ENCODE measurements at places on chromosomes 2 and 18.

DNA sequence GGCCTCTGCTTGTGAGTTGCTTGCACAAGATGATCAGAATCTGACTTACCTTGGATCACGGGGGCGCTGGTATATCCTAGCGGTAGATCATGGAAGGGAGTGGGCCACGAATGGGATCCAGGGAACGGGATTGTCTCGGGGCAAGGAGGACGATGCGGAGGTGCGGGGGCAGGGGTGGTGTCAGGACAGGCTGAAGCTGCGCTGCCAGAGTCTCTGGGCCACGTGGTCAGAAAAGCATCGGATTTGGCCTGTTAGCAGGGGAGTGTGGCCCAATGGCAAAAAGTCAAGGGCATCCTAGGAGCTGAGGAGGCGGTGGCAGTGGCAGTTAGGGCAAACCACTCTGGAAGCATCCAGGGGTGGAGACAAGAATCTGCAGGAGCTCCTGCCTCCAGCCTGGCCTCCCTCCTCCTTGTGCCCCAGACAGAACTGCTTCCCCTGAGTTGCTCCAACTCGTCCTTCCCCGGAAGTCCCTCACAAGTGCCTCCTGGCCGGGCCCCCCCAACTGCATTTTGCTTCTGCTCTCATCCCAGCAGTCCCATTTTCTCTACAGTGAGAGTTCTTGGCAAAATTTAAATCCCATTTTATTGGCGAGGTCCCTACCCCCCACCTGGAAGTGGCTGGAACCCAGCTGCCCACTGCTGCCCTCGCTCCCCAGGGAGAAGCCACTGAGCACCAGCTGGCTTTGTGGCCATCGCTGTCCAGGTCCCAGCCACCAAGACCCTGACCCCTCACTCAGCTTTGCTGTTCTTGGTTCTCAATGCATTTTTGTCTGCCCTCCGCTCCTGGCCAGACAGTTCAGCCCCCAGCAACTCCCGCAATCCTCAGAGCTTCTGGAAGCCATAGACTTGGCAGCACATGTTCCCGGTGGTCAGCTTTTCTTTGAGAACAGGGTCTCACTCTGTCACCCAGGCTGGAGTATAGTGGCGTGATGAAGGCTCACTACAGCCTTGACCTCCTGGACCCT is 5.6 kb upstream of the CCDC74B start:
- DNase-seq = no peak

DNA sequence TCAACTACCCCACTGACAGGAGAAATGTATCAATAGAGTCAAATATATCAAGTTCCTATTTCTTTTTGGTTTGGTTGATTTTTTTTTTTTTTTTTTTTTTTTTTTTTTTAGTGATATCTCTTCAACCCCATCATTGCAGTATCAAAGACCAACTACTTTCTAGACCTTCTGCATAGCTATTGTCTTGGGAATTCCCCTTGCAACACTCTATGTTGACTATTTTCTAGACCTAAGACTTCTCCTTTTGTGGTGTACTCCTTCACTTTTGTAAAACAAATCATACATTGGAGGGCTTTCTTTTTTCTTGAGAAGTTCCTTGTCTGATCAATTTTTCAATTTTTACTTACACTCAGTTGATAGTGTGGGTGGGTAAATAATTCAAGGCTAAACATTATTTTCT is 46.5 kb upstream of the NR4A2 start:
- DNase-seq = no peak

GRCh38 chr2:221551864-221552263 is 20.2 kb downstream of the EPHA4 start:
- no peak for DNase-seq

DNA sequence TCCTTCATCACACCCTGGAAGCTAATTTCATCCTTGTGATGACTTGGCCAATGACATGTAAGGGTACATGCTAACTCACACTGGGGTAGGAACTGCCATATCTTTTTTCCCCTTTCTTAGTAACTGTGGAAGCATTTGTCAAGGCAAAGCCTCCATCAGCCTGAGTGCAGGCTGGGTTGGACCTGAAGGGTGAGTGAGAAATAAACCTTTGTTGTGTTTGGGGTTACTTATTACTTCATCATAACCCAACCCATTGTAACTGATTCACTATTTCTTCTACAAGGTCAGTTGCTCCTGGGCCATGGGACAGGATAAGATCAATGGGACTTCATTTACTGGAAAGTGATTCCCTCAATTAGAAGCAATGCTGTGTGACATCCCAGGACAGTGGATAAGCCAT is 108.4 kb downstream of the COL6A3 start:
- DNase-seq = no peak

DNA sequence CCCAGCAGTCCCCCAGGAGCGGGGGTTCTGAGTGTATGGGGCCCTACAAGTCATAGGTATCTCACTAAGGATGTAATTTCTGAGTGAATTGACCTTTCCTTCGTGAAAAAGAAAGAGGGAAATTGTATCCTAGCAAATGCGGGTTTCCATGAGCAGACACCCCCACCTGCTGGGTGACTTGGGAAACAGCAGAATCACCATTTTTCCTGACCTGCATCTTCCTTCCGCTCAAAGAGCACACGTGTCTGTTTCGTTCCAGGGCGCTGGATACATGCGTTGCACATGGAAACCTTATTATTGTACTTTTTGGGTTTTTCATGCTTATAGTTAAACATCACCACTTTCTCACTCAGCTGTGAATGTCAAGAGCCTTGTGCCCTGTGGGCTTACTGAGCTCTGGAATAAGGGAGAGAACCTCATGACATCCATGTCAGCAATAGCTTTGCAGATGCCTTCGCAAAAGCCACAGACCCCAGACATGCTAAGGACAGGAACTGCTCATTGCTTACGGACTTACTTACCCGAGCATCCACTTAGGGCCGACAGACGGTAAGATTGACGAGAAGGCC is 132.8 kb downstream of the TPO start:
- DNase-seq = peak; percentile 32

DNA sequence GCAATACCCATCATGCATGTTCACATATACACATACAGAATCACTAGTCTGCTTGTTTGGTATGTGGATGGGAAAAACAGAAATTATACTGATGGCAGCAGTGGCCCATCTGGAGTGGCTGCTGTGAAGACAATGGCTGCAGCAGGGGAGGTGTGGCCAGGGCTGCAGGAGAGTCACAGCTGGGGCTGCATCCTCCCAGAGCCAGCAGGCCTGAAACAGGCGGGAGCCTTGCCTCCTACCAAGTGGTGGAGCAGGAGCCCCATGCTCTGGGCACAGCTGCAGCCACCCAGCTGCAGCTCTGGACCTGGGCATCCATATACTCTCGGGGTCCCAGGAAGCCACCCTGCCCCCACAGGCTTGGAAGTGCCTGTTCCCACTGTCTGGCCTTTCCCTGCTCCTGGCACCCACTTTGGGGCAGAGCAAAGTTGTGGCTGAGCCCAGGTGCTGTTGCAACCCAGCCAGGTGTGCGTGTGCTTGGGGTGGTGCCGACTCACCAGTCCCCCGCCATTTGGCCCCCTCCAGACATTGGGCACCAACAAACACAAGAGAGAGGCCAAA is 136.6 kb downstream of the SPAG16 start:
- no peak for DNase-seq

DNA sequence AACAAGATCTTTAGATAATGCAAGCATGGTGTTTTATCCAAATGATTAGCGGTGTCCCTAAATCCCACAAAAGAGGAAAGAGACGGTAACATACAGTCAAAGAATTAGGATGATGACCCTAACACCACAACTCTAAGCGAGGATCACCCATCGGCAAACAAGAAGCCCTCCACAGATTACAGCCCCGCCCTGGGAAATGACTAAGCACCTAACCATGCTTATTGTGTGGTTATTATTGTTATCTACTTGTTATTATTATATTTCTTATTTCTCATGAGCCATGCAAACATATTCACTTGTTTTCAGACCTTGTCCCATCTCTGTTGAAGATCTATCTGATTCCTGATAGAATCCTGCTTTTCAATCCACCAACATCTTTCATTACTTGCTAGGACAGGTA is 651.3 kb downstream of the NYAP2 start:
- DNase-seq = no peak

DNA sequence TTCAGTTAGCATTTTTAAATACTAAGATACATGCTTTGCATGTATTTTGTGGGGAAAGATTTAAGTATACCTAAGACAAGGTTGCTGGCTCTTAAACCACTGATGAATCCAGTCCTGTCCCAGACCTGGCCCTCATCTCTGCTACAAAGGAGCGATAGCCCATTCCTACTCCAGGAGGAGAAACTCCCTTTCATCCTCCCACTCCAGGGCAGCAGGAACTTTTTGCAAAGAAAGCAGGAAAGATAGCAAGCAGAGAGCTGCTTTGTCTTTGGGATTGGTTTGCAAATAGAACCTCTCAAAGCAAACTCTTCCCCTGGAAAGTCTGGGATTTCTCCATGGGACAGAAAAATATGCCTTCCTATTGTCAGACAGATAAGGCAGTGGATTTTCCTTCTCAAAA is 43.6 kb upstream of the COPS8 start:
- DNase-seq = no peak

GRCh38 chr2:182971820-182972547 is 66.3 kb downstream of the NCKAP1 start:
- no peak for DNase-seq

DNA sequence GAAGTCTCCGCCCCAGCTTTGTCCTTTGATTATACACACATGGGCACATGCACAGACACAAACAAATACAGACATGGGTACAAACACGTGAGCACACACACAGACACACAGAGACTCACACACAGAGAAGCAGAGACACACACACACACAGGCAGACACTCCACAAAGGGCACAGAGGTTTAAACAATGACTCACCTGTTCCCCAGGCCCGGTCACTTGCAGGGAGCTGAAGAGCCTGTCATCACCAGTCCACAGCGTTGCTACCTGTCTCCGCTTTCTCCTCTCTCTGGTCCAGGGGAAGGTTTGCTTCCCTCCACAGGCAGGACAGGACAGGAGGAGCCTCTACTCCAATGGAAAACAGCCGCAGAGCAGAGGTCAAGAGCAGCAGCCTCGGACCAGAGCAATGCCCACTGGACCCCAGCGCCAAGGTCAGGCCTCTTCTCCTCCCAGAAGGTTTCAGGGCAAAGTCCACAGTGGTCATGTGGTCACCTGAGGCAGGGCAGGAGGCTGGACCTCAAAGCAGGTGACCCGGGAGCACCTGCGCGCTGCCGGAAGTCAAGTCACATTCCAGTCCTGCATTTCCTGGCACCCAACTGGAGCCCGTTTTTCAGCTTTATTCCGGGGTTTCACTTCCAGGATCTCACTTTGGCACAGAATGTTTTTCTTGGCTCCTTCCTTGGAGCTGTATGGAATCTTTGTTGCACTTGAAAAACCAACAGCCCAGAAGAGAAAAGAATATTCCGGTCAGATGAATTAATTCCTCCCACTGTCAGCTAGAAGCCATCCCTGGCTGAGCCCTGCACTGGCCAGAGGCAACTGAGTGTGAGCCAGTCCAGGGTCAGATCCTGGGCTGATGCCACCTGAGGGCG is at the start of gene RAB17:
TSS of gene RAB17 (minus strand) at position 463 of the 869 bp plus-strand sequence. CDS start 4,580 bp downstream, outside the sequence.
- DNase-seq = no peak

DNA sequence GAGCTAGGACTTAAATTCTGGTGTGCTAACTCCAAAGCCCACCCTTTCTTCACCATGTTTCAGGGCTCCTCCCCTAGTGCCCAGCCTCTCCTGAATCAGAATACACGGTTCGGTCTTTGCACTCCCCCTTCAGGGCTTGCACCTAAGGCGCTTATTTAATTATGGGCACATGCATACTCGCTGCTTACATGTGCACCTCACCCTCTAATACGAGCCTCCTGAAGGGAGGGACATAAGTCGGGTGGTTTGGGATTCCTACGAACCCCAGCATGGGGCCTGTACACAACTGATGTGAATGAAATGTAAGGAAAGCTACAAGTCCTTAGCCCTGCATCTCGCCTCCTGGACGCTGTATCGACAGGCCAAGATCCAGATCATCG is 435 bp downstream of the IFT172 start:
- DNase-seq = no peak

GRCh38 chr18:36309436-36310391 is 12.2 kb downstream of the FHOD3 start:
- DNase-seq = no peak

DNA sequence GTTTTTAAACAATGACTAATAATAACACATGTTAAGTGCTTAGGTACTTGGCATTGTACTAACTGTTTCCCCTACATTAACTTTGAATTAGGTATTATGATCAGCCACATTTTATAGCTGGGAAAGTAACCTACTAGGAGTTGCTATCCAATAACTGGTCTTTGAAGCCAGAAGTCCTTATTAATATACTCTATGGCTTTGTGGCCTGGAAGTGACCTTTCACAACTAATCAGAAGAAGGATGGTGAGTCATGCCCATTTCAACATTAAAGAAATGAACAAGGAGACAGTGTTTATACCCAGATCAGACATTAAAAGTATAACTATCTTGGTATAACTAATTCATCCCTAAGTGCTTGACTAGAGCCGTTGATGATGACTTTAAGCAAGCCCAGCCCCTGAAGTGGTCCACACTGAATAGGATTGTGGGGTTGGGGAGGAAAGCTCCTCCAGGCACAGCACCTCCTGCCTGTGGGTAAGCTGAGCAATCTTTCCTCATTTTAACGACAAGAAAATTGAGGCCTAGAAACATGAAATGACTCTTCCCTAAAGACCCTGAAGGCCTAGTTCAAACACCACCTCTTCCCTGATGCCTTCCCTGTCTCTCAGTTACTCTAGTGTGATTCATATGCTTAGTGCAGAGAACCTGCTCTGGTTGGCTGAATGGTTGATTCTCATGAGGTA is 71.6 kb upstream of the RFX8 start:
- no peak for DNase-seq

All from stimulated activated CD4-positive, alpha-beta T cell treated with anti-CD3 and anti-CD28 coated beads, Interleukin-2, amount 100 ng/mL, for 48 hours (primary cell).